ENCODE measurements at places on chromosomes 6 and 20.
A peak's percentile ranks its signal among the peaks of the same experiment; 100 is the strongest.

- DNase-seq: no peak
These were observed 93.4 kb upstream of the DEFB112 start for GRCh38 chr6:50143011-50143719.

GRCh38 chr6:97654674-97655073 lies 371.7 kb upstream of the MMS22L start:
- no peak for DNase-seq

GRCh38 chr6:169830876-169831275 lies 79.5 kb downstream of the ERMARD start:
- no peak for DNase-seq

DNA sequence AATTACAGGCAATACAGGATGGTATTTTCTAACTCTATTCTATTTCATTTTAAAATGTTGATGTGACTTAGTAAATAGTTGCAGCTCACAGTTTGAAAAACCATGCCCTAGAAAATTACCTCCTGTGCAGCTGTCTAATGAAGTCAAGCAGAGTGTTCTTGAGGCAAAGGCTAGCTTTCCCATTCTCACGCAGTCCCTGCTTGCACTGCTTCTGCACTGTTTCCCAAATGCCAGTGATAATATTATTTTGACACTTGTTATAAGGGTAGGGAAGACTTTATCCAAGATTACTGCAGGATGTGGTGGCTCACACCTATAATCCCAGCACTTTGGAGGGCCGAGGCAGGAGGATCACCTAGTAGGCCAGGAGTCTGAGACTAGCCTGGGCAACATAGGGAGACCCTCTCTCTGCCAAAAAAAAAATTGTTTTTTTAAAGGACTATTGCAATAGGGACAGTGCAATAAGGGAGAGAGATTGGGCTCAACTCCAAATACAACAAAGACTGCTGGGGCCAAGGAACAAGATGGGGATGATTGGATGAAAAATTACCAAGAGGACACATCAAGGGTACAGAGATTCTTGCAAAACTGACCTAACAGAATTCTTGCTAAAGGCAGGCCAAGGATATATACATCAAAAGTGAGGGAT lies 196.1 kb downstream of the LY86 start:
- no peak for DNase-seq

GRCh38 chr6:170522565-170523183 lies 30.4 kb downstream of the PSMB1 start:
- DNase-seq: no peak

DNA sequence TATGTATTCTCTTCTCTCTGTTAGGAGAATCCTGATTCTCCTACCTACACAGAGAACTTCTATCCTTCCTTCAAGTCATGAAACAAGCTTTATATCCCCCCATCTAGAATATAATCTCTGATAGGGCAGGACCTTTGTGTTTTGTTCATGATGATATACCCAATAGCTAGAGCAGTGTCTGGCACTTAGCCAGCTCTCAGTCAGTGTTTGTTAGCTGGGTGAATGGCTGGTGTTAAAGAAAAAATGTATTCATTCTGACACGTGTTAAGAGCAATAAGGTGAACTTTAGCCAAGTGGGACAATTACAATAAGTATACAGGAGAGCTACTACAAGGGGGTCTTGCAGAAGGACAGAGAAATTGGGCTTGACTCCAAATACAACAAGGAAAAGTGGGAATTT lies 34.3 kb upstream of the TNFRSF21 start:
- DNase-seq: no peak

DNA sequence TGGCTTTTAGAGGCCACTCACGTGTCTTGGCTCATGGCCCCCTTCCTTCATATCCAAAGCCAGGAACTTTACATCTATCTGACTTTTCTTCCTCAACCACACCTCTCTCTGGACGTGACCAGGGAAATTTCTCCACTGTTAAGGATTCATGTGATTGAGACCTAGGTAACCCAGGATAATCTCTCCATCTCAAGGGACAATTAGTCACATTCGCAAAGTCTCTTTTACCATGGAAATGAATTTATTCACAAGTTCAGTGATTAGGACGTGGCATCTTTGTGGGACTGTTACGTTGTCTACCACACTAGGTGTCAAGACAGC lies 227.5 kb upstream of the RAB32 start:
- DNase-seq: no peak

DNA sequence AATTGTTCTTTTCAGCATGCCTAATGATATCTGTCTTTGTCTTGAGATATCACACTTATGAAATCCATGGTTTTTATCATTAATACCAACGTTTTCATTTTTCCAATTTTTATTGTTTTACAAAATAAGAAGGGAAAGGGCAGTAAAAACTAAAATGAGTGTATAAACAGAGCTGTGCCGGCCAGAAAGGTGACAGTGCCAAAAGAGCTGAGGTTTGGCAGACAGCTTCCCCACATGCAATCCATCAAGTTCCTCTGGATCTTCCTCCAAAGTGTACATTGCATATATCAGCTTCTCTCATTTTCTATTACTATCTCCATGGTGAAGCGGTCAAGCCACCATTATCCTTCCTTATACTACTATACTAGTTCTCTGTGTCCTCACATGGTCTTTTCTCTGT lies 10.1 kb upstream of the TMEM244 start:
- DNase-seq: no peak

GRCh38 chr20:9635750-9636149 lies 121.4 kb downstream of the LAMP5 start:
- no peak for DNase-seq

GRCh38 chr6:169543704-169544103 lies 158.1 kb downstream of the WDR27 start:
- DNase-seq: no peak

- no peak for DNase-seq
These were observed 27.5 kb upstream of the MAPK13 start for GRCh38 chr6:36102853-36103252.

GRCh38 chr6:84344005-84344404 lies 116.6 kb upstream of the CEP162 start:
- no peak for DNase-seq

- no peak for DNase-seq
These were observed 11.2 kb downstream of the TCFL5 start for GRCh38 chr20:62850333-62850974.

DNA sequence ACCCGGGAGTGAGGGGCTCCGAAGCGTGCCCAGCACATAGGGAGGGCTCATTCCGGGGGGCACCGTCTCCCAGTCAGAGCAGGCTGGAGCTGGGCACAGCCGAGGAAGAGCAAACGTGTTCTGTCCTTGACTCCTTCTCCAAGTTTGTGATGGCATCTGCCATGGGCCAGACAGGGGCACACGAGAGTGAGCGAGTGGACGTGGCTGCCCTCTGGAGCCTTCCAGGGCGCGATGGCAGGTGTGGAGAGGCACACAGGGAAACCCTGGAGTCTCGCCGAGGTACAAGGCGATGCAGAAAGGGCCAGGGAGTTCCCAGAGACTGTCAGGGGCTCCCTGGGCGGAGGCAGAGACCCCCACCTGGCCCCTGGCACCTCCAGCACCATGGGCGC lies 9.9 kb upstream of the GATA5 start:
- no peak for DNase-seq

DNA sequence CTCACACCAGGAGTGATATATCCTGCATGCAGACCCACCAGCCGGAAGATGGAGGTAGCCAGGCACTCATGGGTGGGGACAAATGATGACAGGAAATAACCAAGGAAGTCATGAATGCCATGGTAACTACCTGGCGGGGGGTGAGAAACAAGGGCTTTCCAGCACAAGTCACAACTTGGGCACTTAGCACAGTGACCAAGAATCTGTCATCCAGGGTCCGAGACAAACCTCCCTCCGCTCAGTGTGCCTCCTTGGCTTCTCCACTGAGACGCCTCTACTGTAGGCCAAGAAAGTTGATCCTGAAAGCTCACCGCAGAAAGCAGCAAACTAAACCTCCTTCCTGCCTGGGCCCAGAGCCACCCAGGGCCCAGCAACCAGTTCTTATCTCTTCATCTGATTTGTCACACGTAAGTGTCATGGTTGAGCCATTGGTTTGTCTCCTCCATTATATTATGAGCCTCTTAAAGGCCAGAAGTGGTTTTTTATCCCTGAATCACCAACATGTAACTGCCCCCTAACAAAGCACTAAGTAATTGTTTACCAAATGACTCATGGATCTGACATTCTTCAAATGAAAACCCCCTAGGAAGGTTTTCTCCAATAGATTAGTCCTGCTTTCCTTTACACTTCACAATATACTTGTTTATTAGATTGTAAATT lies 84.3 kb upstream of the TAB2 start:
- DNase-seq: peak; percentile 70

DNA sequence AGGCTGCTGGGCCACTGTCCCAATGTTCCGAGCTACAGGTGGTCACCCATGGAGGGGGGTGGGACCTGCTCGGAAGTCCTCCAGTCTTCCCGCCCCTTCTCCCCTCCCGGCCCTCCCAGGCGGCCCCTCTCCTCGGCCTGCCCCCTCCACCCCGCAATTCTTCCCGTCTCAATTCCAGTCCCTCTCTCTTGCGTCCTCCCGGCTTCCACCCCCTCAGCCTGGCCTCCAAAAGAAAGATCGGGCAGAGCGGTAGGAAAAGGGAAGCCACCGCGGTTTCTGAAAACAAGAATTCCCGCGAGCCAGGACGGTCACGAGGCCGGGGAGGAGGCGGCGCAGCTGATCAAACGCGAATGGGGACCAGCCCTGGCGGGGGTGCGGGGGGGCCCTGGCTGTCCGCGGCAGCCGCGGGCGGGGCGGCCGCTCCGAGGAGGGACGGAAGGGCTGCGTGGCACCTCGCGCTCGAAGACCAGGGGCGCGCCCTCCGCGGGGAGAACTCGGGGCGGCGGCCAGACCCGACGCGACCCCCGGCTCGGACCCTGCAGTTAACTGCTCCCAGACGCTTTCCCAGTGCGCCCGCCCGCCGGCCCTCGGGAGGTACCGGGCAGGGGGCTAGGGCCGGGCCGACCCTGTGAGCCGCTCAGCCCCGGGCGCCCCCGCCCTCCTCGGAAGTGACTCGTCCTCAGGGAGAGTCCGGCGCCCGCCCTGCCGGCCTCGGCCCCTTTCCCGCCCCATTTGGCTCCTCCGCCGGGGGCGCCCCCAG lies 1.0 kb downstream of the PXDC1 start:
- peak; percentile 15 for DNase-seq

DNA sequence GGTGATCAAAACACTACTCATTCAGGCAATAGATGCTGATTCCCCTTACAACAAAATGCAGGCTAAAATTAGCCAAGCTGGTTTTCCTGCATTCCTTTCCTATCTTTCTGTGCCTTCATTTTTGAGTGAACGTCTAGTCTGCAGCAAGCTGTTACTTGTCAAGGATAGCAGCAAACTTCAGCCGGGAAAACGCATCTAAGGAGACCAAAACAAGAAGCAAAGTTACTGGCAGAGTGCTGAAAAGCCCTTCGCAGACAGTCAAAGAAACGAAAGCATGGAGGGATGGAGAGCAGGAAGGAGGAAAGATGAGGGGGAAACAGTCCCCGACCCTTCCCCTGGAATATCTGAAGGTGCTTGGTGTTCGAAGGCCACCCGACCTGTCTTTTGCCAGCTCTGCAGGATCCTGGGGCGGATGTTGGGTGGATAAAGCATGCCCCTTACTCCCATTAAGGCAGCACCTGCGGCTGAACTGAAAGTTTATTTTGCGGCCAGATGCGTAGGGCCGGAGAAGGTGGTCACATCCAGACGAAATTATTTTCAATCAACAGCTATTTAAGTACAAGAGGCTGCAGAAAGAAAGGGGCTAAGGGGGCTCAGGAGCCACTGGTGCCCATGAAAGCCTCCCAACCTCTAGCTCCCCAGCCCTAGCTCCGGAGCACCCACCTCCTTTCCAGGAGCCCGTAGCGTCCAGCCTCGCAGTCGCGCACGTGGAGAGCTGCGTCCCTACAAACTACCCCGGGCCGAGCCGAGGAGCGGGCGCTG lies 538 bp downstream of the FERMT1 start:
- DNase-seq: no peak

DNA sequence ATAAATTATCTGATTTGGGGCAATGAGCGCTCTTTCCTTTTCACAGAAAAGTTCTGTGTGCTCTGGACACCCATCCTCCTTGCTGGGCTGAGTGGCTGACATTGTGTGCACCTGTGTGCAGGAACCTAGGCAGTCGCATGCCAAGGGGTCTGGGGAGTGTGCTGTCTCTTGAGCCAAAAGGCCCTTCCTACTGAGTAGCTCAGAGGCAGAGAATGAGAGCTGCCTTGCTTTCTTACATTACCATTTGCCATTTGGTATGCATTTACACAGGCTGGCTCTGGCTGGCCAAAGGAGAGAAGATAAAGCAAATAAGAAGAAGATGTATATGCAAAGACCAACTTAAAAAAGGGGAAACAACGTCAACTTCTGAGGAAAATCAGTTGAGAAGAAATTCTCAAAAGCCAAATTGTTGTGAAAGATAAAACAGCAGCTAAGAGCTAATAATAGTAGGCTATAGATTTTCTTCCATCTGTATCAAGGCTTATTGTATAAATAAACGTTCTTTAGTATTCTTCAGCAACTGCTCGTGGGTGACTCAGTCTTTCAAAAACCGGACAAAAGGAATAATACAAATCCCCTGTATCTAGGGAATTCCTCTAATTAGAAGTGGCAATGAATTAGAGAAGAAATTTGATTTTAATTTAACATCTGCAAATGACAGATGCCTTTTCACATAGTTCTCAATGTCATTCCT lies 121.9 kb downstream of the INSM1 start:
- DNase-seq: no peak

GRCh38 chr6:22036275-22036674 lies 260.6 kb downstream of the PRL start:
- DNase-seq: no peak

DNA sequence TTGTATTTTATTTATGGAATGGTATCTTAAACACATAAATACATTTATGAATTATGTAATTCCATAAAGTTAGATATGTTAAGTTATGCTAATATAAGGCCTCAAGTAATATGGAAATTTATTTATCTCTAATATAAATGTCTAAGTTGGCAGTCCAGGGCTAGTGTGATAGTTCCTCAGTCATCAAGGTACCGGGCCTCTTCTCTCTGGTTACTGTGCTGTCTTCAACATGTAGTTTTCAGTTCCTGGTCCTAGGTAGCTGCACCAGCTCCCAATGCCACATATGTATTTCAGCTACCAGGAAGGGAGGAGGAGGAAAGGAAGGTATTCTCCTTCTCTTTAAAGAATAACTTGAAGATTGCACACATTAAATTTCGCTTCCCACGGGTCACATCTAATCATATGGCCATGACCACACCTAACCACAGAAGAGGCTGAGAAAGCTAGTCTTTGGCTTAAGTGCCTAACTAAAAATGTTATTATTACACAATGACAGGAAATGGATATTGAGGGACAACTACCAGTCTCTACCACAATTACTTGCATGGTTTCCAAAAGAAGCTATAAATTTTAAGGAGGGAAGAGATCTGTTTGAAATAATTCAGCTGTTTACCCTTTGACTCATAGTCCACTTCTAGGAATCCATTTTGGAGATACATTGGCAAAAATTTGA lies 68.6 kb downstream of the BCKDHB start:
- no peak for DNase-seq

- no peak for DNase-seq
These were observed 87.8 kb downstream of the SLC16A10 start for GRCh38 chr6:111175109-111175508.

- no peak for DNase-seq
These were observed 880.8 kb downstream of the PHF3 start for GRCh38 chr6:64516393-64516792.

Measured in CD4-positive, alpha-beta T cell treated with Interleukin-6 for 4 hours (primary cell).